CD4-positive, alpha-beta T cell (primary cell): ENCODE measurements at places on chromosomes 5 and 9. TPM values are rescaled to one million over a fixed set of nuclear protein-coding genes. Genes with fewer than 3 reads are reported as not detected.

CAVIN4 gene
- total RNA-seq = not detected

SCGB3A2 gene
- not detected for total RNA-seq

CLINT1 gene
- total RNA-seq = 91.3 TPM

PTGDS gene
- total RNA-seq = 41.0 TPM

LHFPL2 gene
- total RNA-seq = 0.25 TPM

C5orf46 gene
- total RNA-seq = not detected

GRM6 gene
- not detected for total RNA-seq

LHX3 gene
- total RNA-seq = 0.11 TPM

ARL14EPL gene
- not detected for total RNA-seq

CCL27 gene
- not detected for total RNA-seq

GABRB2 gene
- total RNA-seq = not detected

SPINK4 gene
- not detected for total RNA-seq

PDE6A gene
- not detected for total RNA-seq

SLC46A2 gene
- not detected for total RNA-seq

SLC2A6 gene
- 3.2 TPM for total RNA-seq

FCN2 gene
- not detected for total RNA-seq

SH3GL2 gene
- total RNA-seq = not detected

DNM1 gene
- 2.5 TPM for total RNA-seq

PCDHA9 gene
- not detected for total RNA-seq

FOXD4 gene
- 0.20 TPM for total RNA-seq

CDC20B gene
- total RNA-seq = not detected

TERT gene
- total RNA-seq = 0.55 TPM

ADGRD2 gene
- not detected for total RNA-seq

TAF1L gene
- total RNA-seq = not detected

MAN1B1 gene
- total RNA-seq = 60.9 TPM

NIPSNAP3A gene
- total RNA-seq = 10.6 TPM

MUSK gene
- not detected for total RNA-seq

TAF11L10 gene
- not detected for total RNA-seq

MOB3B gene
- total RNA-seq = 0.30 TPM

OTULINL gene
- total RNA-seq = 55.6 TPM

ANKRD18B gene
- total RNA-seq = not detected

LCN10 gene
- total RNA-seq = not detected

TRAF1 gene
- 61.7 TPM for total RNA-seq

PCDHA11 gene
- not detected for total RNA-seq

LCN15 gene
- not detected for total RNA-seq

PRDM9 gene
- not detected for total RNA-seq

ERGIC1 gene
- total RNA-seq = 51.0 TPM

ELL2 gene
- 98.1 TPM for total RNA-seq

DAB2 gene
- total RNA-seq = 0.47 TPM

ECSCR gene
- total RNA-seq = not detected

KCNV2 gene
- total RNA-seq = not detected

TNC gene
- total RNA-seq = 0.05 TPM

C9orf153 gene
- 1.0 TPM for total RNA-seq

BTNL8 gene
- not detected for total RNA-seq

EIF4E1B gene
- not detected for total RNA-seq

STK10 gene
- 229 TPM for total RNA-seq

PCDHA1 gene
- total RNA-seq = not detected

SPATA31C1 gene
- not detected for total RNA-seq

ESM1 gene
- not detected for total RNA-seq

GPX3 gene
- not detected for total RNA-seq

IFNB1 gene
- total RNA-seq = not detected

DMGDH gene
- total RNA-seq = not detected

DYNC2I2 gene
- 3.2 TPM for total RNA-seq

SEMA5A gene
- total RNA-seq = 2.9 TPM

CDO1 gene
- total RNA-seq = 0.34 TPM

PCDHGC4 gene
- not detected for total RNA-seq

CCL28 gene
- total RNA-seq = 20.9 TPM
